ENCODE measurements at places on chromosomes 2 and 18.

GRCh38 chr18:27996801-27997272 lies 180.1 kb downstream of the CDH2 start:
- no peak for DNase-seq

DNA sequence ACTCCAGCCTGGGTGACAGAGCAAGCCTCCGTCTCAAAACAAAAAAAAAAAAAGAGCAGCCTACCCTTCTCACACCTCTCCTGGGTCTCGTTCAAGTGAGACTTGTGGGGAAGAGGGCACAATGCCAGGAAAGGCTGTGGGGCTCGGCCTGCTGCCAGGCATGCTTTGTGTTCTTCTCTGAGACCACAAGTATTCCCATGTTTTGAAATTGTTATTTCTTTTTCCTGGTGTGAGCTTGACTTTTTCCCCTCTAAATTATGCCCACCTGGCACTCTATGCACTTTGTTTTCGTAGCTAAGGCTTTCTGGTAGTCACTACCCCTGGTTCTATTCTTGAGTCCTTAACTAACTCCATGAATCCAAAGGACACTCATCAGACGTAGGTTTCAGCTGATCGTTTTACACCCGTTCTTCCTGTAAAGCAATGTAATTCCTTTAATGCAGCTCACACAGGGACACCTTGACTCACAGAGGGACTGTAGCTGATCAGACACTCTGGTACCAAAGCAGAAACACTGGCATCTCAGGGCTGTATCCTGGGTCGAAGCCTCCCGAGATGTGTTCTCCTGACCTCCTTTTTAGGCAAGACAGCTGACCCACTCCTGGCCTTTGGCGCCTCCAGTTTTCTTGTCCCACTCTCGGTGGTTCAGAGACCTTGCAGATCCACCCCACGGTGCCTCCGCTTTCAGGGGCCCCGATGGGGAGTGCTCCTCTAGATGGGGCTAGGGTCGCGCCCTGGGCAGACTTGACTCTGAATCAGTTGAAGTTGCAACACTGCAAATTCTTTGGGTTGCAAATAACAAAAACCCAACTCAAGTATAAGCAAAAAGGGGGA lies 193.3 kb upstream of the AGAP1 start:
- no peak for DNase-seq

GRCh38 chr2:197710424-197711042 lies 5.4 kb downstream of the MARS2 start:
- DNase-seq: no peak

GRCh38 chr2:99854236-99854852 lies 288.0 kb downstream of the AFF3 start:
- no peak for DNase-seq

GRCh38 chr2:66845307-66845706 lies 410.4 kb downstream of the MEIS1 start:
- DNase-seq: no peak

DNA sequence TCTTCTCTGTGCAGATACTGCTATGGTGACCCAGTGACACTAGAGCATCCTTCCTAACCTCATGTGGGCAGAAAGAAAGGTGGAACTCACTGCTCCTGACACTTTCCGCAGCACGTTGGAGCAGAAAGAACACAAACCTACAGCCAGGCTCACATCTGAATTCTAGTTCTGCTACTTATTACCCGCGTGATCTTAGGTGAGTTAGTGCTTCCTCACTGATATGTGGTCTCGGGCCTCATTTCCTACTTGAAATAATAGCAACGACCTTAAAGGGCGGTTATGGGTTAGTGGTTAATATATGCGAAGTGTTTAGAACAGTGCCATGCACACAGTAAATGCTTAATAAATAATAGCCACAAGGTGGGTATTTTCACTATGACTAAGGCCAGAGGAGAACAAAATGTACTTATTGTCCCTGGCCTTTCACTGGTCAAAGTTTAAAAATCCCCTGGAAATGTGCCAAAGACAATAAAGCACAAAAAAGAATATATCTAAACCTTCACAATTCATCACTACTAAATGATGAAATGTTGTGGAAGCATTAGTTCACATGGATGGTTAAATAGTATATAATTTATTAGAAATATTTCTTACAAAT lies 66.6 kb downstream of the MYOM1 start:
- no peak for DNase-seq

GRCh38 chr18:68056936-68057335 lies 540.4 kb upstream of the DSEL start:
- DNase-seq: no peak

DNA sequence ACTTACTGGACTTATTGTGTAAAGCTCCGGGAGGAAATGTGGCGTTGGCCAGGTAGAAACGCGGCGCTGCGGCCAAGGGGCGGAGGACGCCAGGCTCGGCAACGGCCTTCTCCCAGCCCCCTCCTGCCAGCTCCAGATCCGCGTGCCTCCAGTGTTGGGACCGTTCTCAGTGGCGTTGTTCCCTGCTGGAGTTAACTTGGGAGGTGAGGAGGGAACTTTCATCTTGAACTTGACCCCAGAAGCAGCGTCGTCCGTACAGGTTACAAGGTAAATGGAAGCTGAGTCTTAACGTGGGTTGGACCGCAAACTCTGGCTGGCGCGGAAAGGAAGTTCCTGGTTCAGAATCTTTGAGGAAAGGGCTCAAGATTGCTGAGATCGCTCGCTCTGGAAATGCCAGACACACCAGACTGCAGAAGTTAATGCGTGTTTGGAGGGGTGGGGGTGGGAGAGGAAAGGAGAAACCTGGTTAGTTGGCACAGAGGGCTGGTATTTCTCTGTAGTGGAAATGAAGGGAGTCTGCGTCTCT lies 1.3 kb downstream of the TANC1 start:
- peak; percentile 33 for DNase-seq

GRCh38 chr2:45713136-45713535 lies 61.7 kb downstream of the PRKCE start:
- DNase-seq: no peak

- DNase-seq: no peak
Measured at GRCh38 chr2:203664029-203664755, 42.2 kb upstream of the CD28 start.

DNA sequence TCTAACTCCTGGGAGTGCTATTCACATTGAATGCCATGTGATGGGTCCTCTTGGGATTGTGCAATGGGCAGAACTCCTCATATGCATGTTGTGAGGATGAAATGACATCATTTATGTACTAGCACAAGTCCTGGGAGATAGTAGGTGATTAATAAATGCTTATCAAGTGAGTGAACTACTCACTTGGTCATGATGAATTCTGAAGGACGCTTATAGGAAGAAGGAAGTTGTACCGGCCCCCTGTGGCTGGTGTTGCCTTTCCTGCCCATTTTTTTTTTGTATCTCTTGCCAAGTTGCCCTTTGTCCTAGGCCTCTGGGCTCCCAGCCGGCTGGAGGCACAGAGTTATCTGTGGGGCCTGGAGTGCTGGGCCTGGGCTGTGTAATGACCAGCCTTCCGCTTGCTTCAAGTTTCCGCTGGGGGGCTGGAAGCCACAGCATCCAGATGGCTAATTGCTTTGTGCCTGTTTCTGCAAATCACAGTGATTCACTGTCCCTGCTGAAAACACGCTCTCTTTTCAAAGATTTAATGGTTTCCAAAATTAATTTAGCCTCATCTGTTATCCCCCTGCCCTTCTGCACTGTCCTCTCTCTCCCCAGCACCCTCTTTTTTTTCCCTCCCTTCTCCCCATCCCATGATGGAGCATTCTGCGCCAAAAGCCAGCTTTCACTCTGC lies 33.7 kb upstream of the MRPL33 start:
- no peak for DNase-seq

All from NCI-H526 treated with DMSO at 0.1 percent for 48 hours (cell line).